Colonic mucosa (tissue), 4 donors: ENCODE measurements at places on chromosomes 1 and 21. TPM values are rescaled to one million over a fixed set of nuclear protein-coding genes. Genes with fewer than 3 reads are reported as not detected.

ADIPOR1 gene
- total RNA-seq, result 82.1 TPM

TCHH gene
- total RNA-seq, result not detected

MFSD2A gene
- 15.6 TPM for total RNA-seq

DNA sequence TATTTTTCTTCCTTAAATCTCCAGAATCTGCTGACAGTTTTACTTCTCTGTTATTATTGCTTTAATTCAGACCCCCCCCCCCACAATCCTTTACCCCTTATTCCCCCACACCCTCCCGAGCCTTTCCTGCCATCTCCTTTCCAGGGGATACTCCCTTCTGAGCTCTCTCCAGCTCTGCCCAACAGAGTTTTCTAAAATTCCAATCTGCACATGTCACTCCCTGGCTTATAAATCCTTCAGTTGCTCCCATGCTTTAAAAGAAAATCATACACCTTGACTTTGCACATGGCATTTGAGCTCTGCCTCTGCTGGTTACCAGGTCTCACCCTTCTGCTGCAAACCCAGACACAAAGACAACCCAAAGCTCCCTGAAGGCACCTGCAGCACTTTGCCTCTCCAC, 11.7 kb upstream of the EPS8L3 start:
- no peak overlapping the region for H3K4me3 ChIP-seq
- H3K27ac ChIP-seq, result no peak overlapping the region
- H3K4me1 ChIP-seq, result no peaks in the 10 kb centered on the region
- H3K27me3 ChIP-seq, result no peaks in the 10 kb centered on the region

PHF13 gene
- 8.0 TPM for total RNA-seq

CD244 gene
- 0.58 TPM for total RNA-seq

DNA sequence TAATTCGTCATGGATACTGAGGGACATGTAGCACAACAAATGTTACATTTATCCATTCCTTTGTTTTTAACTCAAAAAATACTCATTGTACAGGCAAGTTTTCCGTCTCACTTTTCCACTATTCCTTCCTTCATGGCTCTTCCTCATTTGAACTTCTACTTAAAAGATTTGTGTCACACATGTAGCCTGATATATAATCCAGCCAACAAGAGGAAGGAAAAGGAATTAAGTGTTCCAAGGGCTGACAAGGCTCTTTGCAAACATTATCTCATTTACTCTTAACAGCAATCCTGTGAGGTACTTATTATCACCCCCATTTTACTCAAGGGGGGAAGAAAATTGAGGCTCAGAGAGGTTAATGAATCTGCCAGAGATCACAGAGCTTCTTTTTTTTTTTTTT, 22.9 kb downstream of the CD244 start:
- no peak overlapping the region for H3K27ac ChIP-seq
- no peak overlapping the region for H3K4me3 ChIP-seq
- DNase-seq, result no peak
- no peaks in the 10 kb centered on the region for H3K36me3 ChIP-seq

DNA sequence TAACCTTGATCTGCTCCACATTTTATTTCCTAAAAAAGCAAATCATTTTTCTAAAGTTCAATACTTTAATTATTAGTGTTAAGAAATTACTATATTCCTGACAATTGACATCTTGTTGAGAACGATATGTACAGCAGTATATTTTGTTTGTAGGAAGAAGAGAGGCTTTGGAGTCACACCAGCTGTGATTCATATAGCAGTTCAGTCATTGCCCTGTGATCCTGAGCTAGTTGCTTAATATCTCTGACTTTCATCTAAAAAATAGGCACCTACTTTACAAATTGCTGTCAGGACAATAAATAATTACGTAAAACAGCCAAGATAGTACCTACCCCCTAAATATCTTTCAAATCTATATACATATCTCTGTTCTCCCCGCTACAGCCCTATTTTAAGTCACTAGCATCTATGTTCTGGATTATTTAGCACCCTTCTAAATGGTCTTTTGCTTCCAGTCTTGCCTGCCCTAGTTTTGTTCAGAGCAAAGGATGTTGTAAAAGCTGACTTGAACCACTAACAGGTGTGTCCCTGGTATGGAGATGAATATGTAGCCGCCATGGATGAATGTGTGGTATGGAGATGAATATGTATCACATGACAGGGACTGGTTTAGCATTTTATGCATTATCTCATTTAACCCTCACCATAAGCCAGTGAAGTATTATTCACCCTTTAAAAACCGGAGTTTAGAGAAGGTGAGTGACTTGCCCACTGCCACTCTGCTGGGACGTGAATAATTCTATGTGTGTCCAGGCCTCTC, 42.2 kb downstream of the RNF220 start:
- H3K27me3 ChIP-seq, result no peaks in the 10 kb centered on the region
- no peaks in the 10 kb centered on the region for H3K4me1 ChIP-seq
- no peaks in the 10 kb centered on the region for H3K36me3 ChIP-seq

APCS gene
- 0.84 TPM for total RNA-seq

PRELP gene
- total RNA-seq, result 9.3 TPM

- H3K4me3 ChIP-seq, result no peak overlapping the region
- H3K4me1 ChIP-seq, result no peaks in the 10 kb centered on the region
- no peaks in the 10 kb centered on the region for H3K36me3 ChIP-seq
- no peaks in the 10 kb centered on the region for H3K27me3 ChIP-seq
- H3K27ac ChIP-seq, result no peak overlapping the region
Measured at GRCh38 chr1:90074970-90075391, 80.1 kb downstream of the ZNF326 start.

- DNase-seq, result no peak
- no peak overlapping the region for H3K4me3 ChIP-seq
- no peaks in the 10 kb centered on the region for H3K27me3 ChIP-seq
- no peaks in the 10 kb centered on the region for H3K36me3 ChIP-seq
Measured at GRCh38 chr1:190949939-190950338, 472.3 kb upstream of the BRINP3 start.

LEPR gene
- 6.5 TPM for total RNA-seq

GRCh38 chr1:176847052-176847451, 317.5 kb downstream of the ASTN1 start:
- no peak overlapping the region for H3K4me3 ChIP-seq
- no peaks in the 10 kb centered on the region for H3K27me3 ChIP-seq
- no peaks in the 10 kb centered on the region for H3K4me1 ChIP-seq

DNA sequence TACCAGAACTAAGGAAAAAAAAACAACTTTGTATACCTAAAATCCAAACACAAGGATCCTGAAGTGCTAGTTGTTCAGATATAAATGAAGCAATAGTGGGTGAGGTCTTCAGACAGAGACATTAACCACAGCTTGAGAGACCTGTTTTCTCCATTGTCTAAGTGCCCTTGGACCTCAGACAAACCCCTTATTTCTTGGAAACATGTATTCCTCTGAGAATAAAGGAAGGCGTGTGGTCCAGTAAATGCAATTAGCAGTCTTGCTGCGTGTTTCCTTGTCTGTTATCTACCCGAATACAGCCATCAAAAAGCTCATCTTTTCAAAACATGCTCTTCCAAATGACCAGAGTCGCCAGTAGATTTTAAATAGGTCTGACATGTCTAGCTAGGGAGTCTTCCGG, 291.1 kb upstream of the NFIA start:
- DNase-seq, result no peak
- no peaks in the 10 kb centered on the region for H3K36me3 ChIP-seq
- no peak overlapping the region for H3K4me3 ChIP-seq
- no peaks in the 10 kb centered on the region for H3K27me3 ChIP-seq
- no peak overlapping the region for H3K27ac ChIP-seq

RUSC1 gene
- 113 TPM for total RNA-seq

CD52 gene
- 9.4 TPM for total RNA-seq

PRR9 gene
- not detected for total RNA-seq

C1orf167 gene
- total RNA-seq, result not detected

GRCh38 chr1:117436513-117436912, 69.3 kb downstream of the MAN1A2 start:
- no peaks in the 10 kb centered on the region for H3K27me3 ChIP-seq
- H3K4me3 ChIP-seq, result no peak overlapping the region
- H3K36me3 ChIP-seq, result no peaks in the 10 kb centered on the region
- H3K4me1 ChIP-seq, result no peaks in the 10 kb centered on the region
- no peak for DNase-seq

DNA sequence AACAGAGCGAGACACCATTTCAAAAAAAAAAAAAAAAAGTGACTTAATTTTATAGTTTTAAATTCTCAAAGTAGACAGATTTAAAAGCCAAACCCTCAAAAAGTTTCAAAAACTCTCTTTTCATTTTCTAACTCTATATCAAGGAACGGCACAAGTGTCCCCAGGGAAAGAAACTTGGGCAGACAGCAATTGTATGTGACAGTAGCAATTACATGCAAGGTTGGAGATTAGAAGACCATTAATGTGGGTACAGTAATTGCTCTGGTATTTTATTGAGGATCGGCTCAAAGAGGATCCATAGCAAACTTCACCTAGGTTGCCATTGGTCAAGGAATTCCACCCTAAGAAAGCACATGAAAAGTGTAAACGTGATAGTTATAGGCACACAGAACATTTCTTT, 46.2 kb downstream of the ACBD6 start:
- H3K27ac ChIP-seq, result no peak overlapping the region
- DNase-seq, result no peak
- no peak overlapping the region for H3K4me3 ChIP-seq
- H3K4me1 ChIP-seq, result no peaks in the 10 kb centered on the region
- H3K36me3 ChIP-seq, result no peaks in the 10 kb centered on the region
- no peaks in the 10 kb centered on the region for H3K27me3 ChIP-seq

NBPF11 gene
- 8.2 TPM for total RNA-seq

DNA sequence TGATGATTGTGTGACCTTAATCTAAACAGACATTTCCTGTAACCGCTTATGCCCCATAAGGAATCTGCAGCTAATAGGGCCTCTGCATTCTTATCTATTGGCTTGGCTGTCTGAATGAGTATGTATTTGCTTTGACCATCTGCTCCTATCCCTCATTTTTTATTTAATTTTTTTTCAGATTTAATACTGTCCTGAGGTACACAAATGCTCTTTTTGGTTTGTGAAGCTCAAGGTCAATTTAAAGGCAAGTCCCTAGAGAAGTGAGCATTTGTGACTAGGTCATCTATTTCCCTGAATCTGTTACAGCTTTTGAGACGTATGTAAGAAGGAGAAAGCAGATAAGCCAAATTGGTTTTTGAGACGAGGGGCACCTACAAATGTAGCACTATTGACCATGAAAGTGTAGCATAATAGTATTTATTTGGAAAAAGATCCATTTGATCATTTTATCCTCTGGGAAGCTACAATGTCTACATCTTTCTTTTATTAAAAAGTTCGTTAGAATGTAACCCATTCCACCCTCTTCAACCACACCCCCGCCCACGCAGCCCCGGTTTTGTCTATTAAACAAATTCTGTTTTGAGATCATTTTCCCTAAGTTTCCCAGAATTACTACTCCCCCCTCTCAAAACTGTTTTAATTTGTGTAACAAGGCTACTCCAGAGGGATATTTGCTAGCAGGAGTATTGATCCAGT, 69.2 kb upstream of the HSPA13 start:
- no peaks in the 10 kb centered on the region for H3K4me1 ChIP-seq
- H3K27me3 ChIP-seq, result no peaks in the 10 kb centered on the region
- H3K4me3 ChIP-seq, result no peak overlapping the region
- no peak for DNase-seq
- no peak overlapping the region for H3K27ac ChIP-seq

- H3K4me1 ChIP-seq, result no peaks in the 10 kb centered on the region
- no peak overlapping the region for H3K4me3 ChIP-seq
- no peak for DNase-seq
- H3K36me3 ChIP-seq, result no peaks in the 10 kb centered on the region
Measured at GRCh38 chr1:22174446-22175220, 31.7 kb upstream of the WNT4 start.

PAPPA2 gene
- 3.1 TPM for total RNA-seq

DNA sequence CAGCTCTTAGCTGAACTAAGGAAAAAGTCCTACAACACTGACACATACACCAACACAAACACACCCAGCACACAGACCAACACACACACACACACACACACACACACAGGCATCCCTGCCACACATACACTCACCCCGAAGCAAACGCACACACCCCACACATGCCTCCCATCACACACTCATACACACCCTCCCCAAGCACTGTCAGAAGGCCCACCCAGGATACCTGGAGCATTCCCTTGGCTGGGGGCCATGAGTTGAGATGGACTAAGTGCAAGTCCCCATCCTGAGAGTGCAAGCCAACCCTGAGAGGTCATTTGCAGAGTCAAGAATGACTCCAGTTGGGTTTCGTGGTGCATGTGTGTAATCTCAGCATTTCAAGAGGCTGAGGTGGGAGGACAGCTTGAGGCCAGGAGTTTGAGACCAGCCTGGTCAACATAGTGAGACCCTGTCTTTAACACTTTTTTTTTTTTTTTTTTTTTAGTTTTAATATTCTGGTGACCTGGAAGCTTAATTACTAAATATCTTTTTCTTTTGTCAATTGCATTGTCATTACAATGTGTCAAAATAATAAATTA, 117.3 kb downstream of the RHOU start:
- peaks cover 10% of the 10 kb centered on the region for H3K4me1 ChIP-seq
- H3K4me3 ChIP-seq, result no peak overlapping the region
- H3K36me3 ChIP-seq, result no peaks in the 10 kb centered on the region
- H3K27me3 ChIP-seq, result no peaks in the 10 kb centered on the region
- H3K27ac ChIP-seq, result no peak overlapping the region

LRRC8D gene
- 35.8 TPM for total RNA-seq

GRCh38 chr1:111162488-111162880, 22.5 kb downstream of the CEPT1 start:
- H3K27ac ChIP-seq, result no peak overlapping the region
- no peaks in the 10 kb centered on the region for H3K36me3 ChIP-seq
- no peak overlapping the region for H3K4me3 ChIP-seq
- no peaks in the 10 kb centered on the region for H3K4me1 ChIP-seq
- no peaks in the 10 kb centered on the region for H3K27me3 ChIP-seq

DNA sequence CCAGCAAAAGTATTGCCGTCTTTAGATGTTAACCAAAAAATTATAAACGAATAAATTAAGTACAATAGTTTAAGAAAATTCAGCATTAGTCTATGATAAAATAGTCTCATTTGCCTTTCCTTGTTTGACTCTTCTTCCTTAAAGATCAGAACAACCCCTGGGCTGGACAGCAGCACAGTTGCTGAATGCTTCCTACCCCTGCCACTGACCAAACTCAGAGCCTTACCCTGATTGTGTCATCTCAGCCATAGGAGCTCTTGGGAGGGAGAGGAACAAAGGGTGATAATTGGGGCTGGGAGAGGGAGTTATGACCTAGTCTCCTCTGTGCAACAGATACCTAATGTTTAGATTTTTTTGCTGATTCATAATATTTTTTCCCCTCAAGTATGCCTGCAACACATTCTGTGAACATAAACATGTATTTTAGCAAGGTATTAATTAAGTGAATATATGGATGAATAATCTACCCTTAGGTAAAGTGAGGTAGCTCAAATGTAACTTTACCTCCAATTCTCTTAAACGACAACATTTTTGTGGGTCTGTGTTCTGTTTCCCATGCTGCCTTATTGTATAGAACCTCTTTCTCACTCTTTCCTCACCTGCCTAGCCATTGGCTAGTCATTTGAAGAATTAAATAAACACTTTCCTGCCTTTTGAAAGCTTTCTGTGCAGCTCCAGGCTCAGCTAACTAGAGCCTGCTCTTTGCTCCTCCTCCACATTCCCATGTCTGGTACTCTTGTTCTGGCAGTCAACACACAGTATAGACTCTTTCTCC, 46.1 kb downstream of the FGGY start:
- no peaks in the 10 kb centered on the region for H3K36me3 ChIP-seq
- DNase-seq, result no peak
- H3K27me3 ChIP-seq, result no peaks in the 10 kb centered on the region
- no peaks in the 10 kb centered on the region for H3K4me1 ChIP-seq
